ENCODE measurements at places on chromosomes 1 and 21.

DNA sequence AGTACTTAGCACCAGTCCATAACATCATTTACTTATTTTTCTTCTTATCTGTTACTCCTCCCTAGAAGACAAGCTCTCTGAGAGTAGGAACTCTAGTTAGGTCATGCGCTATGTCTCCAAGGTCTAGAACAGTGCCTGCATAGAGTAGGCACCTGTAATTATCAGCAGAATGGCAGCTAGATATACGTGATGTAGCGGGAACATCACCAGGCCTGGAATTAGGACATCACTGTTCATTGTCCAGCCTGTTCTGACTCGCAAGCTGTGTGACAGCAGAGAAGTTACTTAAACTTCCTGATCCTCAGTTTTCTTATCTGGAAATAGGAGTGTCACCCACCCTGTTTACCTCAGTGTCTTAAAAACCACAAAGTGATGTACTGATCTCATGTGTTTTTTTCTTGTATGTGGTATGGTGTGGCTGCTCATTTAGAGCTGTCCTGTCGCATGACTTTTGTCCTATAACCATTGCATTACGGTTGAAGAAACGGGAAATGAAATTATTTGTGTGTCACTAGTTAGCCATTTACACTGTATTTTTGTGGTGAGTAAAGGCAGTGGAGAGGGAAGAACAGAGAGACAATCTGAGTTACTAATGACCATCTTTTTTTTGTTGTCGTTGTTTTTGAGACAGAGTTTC, 37.1 kb upstream of the EXO1 start:
- DNase-seq = no peak

DNA sequence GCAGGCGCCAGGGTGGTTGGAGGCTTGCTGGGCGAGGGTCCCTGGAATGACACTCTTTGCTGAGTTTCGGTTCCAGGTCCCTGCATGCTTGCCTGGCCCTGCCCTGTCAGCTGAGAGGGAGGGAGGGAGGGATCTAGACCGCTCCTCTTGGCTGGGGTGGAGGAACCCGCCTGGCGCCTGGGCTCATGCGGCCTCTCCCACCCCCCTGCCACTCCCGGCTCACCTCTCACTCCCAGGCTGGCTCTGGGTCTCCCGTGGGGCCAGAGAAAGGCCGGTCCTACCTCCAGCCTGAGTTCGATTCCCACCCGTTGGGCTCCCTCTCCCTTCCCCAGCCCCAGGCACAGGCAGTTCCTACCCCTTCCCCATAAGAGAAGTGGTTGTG, 19.0 kb upstream of the IFNLR1 start:
- DNase-seq = no peak

- DNase-seq = no peak
These were observed 73.9 kb downstream of the LAMC2 start for GRCh38 chr1:183259924-183260323.

GRCh38 chr1:165369255-165369848, 12.8 kb upstream of the LMX1A start:
- peak; percentile 52 for DNase-seq

DNA sequence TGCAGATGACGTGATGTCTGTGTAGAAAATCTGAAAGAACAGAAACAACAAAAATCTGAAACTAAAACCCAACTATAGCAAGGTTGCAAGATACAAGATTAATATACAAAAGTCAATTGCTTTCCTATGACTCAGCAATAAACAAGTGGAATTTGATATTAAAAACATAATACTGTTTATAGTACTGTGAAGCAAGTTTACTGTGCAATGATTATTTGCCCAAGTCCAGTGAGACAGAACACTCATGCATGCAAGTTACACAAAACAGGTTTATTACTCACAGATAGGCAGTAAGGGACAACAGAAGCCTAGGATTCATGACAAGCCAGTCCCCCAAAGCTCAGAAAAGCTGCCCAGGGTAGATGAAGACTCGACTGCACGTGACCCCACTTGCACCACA, 62.4 kb upstream of the RAB4A start:
- no peak for DNase-seq

- no peak for DNase-seq
These were observed 535.9 kb downstream of the MATN1 start for GRCh38 chr1:30187413-30188023.

- no peak for DNase-seq
These were observed 336.8 kb downstream of the SEC16B start for GRCh38 chr1:177632923-177633615.

Measured in mucosa of gallbladder (tissue), 1 donor.